ENCODE measurements at places on chromosomes 7 and 10.

DNA sequence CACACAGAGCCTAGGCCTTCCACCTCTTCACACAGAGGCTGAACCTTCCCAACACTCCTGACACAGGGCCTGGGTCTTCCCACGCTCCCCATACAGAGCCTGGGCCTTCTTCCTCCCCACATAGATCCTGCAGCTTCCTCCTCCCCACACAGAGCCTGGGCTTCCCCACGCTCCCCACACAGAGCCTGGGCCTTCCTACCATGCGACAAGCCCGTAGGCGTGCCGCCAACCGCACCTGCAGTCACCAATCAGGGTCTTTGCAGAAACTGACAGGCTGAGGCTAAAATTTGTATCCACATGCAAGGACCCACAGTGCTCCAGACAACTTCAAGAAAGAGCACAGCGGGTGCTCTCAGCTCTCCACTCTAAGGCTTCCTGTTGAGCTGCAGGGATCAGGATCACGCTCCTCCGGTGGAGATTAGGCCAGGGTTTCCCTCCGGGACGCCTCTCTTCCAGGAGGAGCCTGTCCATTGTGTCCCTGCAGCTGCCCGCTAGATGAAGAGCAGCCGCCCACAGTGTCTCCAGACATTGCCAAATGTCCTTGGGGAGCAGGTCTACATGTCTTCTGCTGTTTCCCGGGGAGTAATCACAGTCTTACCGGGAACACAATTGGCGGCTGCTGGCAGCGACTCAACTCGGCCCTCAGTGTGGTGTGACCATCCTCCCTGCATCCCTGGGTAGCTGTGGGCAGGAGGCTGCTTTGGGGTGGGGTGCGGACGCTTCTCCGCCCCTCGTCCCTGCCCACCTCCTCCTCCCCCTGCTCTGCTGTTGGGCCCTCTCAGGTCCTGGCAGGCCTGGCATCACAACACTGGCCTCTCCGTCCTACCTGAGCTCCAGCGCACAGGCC lies 9.7 kb downstream of the CFAP46 start:
- DNase-seq, result no peak

GRCh38 chr10:68837626-68838322 lies 10.4 kb downstream of the STOX1 start:
- DNase-seq, result no peak

DNA sequence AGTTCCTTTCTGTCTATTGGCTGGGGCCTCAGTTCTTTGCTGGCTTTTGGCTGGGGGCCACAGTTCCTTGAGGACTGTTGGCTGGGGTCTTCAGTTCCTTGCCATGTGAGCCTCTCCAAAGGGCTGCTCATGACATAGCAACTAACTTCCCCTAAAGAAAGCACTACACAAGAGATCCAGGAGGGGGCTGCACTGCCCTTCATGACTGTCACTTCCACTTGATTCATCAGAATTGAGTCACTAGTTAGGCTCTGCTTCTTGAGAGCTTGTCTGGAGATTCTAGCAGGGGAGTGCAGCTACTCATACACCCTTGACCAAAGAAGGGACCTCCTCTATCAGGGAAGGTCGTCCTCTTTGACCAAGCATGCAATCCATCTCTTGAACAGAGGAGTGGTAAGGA lies 38.0 kb upstream of the MKX start:
- no peak for DNase-seq

DNA sequence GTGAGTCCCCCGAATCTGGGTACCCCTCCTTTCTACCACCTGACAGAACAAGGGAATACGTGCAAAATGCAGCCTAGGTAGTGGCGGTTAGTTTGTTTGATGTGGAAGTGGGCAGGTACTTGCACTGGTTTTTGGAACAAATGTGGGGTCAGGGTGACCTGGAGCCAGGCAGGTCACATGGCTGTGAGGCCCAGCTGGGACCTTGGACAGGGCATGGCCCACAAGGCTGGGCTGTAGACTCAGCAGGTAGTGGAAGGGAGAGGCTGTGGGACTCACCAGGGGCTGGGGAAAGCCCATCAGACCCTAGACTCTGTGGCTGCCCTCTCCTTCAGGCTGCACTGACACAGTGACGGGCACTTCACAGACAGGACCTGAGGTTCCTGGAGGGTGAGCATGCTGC lies 159.9 kb upstream of the ADCY1 start:
- DNase-seq, result no peak

GRCh38 chr10:32893434-32893833 lies 64.6 kb downstream of the ITGB1 start:
- DNase-seq, result no peak

DNA sequence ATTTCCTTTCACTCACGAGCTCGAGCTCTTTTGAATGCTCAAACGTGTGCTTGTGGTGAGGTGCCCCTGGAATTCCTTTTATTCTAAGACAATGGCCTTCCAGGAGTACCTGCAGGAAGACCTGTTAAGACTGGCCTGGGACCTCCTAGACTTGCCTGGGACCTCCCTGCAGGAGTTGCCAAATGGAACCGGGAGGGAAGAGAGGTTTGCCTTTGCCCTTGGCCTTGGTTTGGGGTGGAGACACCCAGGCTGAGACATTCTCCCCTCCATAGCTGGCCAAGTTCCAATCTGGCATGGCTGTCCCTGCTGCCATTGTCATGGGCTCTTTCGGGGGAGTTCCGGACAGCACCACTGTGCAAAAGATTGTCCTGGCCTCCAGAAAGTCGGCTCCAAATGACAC lies 39.7 kb downstream of the DNAJB12 start:
- no peak for DNase-seq

GRCh38 chr7:91156316-91157185 lies 107.7 kb upstream of the FZD1 start:
- no peak for DNase-seq

GRCh38 chr10:29791773-29792172 lies 157.0 kb upstream of the SVIL start:
- no peak for DNase-seq

DNA sequence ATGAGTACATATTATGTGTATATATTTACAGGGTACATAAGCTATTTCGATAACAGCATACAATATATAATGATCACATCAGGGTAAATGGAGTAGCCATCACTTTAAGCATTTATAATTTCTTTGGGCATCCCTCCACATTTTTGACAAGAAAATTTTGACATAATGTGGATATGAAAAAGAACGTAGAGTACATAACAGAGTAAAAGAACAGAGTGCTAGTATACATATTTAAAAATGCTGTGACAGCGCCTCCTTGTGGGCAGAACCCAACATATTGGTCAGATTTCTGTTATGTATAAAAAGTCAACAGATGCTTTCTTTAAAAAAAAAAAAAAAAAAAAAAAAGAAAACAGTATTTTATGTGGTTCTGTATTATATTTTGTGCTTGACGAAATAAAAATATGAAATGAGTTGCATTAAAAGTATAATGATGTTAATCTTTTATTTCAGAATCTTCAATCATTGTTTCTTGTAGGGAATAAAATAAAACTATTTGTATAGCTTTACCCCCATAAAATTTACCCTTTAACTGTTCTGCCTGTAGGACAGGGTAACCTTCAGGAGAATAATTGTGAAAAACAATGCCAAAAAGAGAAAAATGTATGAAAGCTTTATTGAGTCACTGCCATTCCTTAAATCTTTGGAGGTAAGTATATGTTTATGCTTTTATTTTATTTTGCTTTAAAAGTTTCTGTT lies 18.3 kb upstream of the HBP1 start:
- DNase-seq, result peak; percentile 61

DNA sequence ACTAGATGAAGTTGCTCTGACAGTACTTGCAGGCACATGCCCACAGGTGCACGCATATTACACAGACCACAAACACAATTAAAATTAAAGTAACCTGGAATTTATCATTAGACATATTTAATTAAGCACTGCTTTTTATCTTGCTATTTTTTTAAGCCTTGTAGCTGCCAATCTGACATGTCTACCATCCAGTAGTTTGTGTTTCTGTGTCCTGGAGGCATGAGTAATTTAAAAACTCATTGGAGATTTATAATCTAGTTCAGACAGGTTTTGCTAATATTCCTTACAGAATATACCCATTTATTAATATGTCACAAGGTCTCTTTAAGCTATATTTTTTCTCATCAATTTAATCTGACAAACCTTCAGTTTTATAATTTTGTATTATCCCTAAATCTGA lies 445.0 kb upstream of the KLF6 start:
- no peak for DNase-seq

DNA sequence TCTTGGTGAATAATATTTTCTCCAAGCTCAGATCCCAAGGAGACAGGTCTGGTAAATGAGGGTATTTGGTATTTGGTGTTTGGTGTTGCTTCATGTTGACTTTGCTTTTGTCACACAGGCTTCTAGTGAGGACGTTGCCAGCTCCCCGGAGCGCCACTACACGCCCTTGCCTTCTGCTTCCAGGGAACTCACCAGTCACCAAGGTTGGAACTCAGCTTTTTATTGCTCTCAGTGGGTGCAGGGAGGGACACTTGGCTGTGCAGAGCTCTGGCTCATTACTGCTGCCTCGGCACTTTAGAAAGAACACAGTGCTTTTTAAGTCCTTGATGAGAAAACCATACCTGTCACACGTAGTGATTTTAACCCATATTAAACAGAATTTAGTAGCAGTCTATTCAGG lies 892.9 kb downstream of the LRMDA start:
- DNase-seq, result no peak

- no peak for DNase-seq
These were observed 134.6 kb upstream of the MGMT start for GRCh38 chr10:129332476-129332875.

DNA sequence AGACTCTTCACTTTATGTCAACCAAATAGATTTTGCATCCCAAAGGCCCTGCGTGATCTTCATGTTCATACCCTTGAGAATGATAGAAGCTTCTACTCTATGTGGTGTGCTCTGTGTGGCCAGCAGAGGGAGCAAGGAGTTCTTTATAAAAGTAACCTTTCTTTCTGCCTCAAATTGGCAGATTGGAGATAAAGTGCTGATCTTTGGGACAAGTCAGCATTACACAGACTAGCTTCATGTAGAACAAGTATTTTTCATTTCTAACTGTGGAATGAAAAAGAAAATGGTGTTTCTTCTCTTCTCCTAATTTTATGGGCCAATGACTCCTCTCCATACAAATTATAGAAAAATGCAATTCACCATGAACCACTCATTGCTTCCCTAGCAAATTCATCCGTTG lies 1214.1 kb downstream of the SORCS1 start:
- DNase-seq, result peak; percentile 5

DNA sequence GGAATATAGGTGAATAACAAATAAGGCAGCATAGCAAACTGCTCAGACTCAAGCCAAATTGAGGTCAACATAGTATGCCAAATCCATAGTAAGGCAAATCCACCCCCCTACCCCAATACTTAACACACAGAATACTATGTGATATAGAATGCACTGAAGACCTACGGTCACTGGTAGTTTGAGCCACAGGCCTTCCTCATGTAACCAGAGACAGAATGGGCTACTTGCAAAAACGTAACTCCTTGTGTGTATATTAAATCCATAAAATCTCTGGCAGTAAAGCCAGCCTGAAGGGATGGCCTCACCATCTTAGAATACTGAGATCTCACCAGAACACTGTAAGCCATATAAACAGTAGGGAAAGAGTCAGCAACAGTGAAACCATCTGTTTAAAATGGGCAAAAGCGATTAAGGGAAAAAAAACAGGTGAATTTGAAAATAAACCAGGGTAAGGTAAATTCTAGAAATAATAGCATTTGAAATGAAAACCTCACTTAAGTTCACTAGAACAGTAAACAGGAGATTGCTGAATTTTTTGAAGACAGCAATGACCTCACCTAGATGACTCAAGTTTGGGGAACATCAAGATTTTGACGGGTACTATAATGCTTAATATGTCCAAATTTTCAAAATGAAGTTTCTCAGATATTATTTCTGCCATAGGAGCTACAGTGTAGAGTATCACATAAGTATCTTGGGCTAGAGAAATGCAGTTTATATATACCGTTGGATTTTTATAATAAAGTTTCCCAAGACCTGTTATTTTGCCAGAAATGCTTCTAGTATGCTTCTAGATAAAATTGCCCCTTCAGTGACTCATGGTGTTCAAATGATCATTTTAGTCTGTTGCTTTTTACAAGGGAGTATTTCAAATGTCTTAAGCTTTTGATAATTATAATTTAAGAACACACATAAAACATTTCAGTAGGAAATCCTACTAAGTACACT lies 13.9 kb downstream of the HNRNPA2B1 start:
- DNase-seq, result no peak

DNA sequence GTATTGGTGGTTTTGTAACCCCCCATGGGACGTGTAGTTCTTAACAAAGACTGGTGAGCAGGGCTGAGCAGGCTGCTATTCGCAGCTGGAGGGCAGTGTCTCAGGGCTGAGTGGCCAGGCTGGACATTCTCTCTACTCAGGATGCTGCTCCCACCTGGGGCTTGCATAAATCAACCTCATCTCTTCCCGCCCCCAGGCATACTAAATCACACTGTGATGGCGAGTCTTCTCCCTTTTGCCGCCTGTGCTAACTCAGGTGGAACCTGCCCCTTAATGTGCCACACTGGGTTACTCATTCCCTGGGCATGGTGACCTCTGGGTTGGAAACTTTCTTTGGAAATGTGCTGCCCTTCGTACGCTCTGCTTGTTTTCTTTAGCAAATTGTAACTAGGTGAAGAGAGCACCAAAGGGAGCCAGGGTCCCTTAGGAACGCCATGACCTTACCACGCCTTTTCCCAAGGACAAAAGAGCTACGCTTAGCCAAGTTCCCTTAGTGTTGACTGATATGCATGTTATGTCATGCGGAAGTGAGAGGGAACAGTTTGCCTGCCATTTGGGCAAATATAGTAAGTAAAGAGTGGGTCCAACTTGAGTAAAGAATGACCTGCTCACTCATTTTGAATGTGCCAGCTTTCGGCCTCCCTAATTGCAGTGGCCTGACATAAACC lies 40.4 kb upstream of the COBL start:
- DNase-seq, result no peak

GRCh38 chr7:158824028-158824427 lies 5.3 kb downstream of the ESYT2 start:
- DNase-seq, result no peak

DNA sequence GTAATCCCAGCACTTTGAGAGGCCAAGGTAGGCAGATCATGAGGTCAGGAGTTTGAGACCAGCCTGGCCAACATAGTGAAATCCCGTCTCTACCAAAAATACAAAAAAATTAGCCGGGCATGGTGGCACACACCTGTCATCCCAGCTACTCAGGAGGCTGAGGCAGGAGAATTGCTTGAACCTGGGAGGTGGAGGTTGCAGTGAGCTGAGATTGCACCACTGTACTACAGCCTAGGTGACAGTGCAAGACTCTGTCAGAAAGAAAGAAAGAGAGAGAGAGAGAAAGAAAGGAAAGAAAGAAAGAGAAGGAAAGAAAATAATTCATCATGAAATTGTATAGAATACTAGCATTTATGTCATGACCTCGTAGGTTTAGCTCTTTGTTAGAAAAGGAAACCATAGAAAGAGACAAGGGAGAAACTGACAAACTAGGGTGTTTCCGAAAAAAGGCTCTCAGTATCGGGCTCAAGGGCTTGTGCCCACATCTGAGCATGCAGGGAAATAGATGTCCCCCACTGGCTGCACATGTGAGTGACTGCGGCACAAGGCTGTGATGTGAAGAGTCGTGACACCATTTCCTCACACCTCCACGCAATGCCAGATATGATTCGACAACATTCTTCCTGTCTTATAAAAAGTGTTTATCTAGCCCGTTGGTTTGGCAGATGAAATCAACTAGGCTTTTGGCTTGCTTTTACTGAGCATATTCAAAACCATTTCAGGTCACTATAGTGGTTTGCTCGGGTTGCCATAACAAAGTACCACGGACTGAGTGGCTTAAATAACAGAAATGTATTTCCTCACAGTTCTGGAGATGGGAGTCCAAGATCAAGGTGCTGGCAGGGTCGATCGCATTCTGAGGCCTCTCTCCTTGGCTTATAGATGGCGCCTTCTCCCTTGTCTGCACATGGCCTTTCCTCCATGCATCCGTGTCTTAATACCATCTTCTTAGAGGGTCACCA lies 2.0 kb downstream of the SRGN start:
- peak; percentile 58 for DNase-seq

GRCh38 chr7:104643587-104644217 lies 315.3 kb downstream of the LHFPL3 start:
- no peak for DNase-seq
